ENCODE measurements at places on chromosomes 13 and 19.

DNA sequence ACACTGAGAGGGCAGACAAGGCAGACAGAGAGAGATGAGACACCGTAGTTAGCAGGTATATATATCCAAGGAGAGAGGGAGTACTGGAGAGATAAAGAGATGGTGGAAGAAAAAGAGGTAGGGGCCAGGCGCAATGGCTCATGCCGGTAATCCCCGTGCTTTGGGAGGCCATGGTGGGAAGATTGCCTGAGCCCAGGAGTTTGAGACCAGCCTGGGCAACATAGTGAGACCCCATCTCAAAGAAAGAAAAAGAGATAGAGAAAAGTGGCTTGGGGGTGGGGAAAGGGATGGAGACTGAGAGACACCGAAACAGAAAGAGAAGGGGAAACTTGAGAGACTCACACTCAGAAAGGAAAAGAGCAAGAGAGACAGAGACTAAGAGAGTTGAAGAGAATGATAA lies 2.5 kb downstream of the RAB4B start:
- no peak for DNase-seq

GRCh38 chr13:77599351-77599750 lies 63.8 kb downstream of the SCEL start:
- no peak for DNase-seq

GRCh38 chr13:79936368-79937136 lies 404.4 kb downstream of the SPRY2 start:
- no peak for DNase-seq

DNA sequence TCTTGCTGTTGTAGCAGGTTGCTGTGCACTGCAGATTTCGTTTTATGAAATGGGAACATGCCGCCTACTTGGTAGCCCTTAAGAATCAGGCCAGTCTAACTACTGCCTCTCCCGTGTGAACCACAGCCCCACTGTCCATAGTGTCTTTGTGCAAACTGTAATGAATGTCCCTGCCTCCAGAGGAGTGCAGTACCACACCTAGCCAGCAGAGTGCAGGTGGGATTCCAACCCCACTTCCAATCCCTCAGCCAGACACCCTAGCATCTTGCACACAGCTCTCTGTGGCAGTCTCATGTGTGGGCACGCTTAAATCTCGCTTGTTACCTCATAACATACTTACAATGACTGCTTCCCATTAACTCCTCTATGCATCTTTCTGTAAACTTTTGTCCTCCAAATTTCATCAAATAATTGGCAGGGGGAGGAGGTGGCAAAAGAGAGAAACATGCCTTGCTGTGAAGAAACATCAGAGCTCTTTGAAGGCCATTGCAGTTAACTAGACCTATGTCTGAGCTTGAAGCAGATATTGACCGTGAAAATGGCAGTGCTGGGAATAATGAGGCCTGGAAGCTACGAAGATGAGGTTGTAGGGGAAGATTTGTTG lies 47.2 kb downstream of the ZAR1L start:
- no peak for DNase-seq

DNA sequence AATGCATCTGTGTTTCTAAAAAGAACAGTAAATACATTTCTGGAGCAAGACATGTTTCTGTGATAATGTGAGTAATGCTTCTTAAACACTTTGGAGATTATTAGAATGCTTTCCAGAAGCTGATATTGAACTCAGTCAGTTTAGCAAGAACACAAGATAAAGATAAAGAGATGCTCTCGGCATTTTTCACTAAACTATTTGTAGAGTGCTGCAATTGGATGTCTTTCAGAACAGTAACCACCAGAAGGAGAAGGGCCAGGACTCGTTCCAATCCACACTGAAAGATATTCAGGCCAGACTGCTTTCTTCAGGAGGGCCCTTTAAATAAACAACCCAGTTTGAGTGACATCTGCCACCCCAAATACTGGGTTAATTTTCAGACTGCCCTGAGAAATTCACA lies 456.0 kb downstream of the TBC1D4 start:
- no peak for DNase-seq

DNA sequence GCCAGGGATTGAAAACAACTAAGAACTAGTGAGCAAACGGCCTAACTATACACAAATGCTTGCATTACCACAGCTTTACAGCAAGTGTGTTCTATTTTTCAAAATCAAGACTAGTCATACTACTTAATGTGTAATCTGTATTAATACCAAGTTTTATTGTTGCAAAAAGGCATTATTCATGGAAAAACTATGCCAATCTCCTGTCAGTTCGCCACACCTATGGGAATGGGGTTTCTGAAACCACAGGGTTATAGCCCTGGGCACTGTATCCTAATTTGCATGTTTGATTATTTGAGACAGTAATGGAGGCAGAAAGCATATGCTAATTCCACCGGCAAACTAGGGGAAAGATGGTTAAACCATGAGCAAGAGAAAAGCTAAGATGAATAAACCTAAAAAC lies 14.3 kb downstream of the GAS6 start:
- no peak for DNase-seq

GRCh38 chr19:18208098-18208951 lies 4.5 kb upstream of the RAB3A start:
- peak; percentile 51 for DNase-seq

GRCh38 chr19:46892252-46893179 lies 31.7 kb downstream of the ARHGAP35 start:
- DNase-seq, result no peak

GRCh38 chr19:51256155-51256625 lies 5.3 kb downstream of the SIGLECL1 start:
- no peak for DNase-seq

GRCh38 chr19:45251452-45252354 lies 632 bp downstream of the MARK4 start:
- peak; percentile 27 for DNase-seq

DNA sequence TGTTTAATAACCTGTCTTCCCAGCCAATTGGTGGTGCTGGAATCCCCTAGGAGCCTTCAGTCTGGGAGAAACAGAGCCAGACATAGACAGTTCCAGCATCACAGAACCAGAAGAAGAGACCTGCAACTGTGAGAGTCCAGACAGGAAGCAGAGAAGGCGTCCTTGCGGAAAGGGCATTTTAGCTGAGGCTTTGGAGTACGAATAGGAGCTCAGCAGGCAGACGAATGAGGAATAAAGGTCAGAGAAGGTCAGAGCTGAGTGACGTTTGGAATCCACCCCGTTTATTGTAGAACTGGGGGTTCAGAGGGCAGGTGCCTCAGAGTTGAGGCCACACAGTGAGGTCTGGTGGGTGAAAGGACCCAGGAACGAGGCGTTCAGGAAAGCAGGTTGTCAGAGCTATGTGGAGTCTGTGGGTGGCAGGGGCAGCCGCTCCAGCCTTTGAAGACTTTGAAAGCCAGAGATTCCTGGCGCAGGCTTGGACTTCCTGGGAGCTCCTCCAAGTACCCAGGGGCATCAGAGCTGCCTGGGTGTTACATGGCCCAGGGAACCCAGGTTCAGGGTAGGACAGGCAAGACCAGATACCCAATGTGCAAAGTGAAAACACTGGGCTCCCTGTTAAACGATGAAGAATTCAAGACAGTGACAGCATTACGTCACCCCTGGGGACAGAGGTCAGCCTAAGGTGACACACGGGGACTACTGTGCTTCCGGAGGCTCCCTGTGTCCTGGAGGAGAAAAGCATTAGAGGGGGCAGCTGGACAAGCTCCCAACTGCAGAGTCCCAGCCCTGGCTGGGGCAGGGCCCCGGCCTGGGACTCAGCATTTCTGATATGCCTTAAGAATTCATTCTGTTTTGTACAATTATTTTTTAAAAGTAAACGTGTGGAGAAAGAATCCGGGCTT lies 5.5 kb downstream of the ARRDC2 start:
- no peak for DNase-seq
